Activated CD8-positive, alpha-beta memory T cell treated with anti-CD3 and anti-CD28 coated beads, Interleukin-2, amount 50 U/mL, for 48 hours (primary cell): ENCODE measurements at places on chromosomes 7 and 10.

DNA sequence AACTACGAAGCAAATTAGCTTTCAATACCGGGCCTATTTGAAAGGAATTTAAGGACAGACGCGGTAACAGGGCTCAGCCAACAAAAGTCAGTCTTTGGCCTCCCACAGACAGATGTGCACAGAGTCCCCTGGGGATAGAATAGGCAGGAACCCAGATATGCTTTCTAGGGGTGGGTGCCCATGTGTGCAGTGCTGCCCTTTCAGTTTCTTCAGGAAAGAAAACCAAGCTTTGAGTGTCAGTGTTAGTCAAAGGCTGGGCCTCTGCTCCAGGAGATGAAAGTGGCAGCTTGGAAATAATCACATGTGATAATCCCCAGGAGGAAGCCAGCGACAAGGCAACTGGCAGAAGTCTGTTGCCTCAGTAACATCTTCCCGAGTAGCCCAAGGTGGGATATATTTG lies 43.8 kb upstream of the CSTF2T start:
- DNase-seq = no peak

DNA sequence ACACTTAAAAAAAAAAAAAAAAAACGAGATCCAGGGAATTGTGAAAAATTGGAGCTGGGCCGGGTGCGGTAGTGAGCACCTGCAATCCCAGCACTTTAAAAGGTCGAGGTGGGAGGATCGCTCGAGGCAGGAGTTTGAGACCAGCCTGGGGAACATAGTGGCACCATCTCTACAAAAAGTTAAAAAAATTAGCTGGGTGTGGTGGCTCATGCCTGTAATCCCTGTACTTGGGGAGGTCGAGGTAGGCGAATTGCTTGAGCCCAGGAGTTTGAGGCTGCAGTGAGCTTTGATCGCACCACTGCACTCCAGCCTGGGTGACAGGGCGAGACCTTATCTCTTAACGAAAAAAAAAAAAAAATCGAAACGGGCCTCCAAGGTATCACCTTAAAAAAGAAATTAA lies 2.0 kb downstream of the CLDN4 start:
- no peak for DNase-seq

- DNase-seq = peak; percentile 53
Measured at GRCh38 chr10:14409247-14409646, 78.5 kb upstream of the FRMD4A start.

- DNase-seq = no peak
Measured at GRCh38 chr10:109737626-109738025, 185.7 kb downstream of the XPNPEP1 start.

- DNase-seq = no peak
Measured at GRCh38 chr7:76408121-76408560, 1.4 kb downstream of the SSC4D start.
